ENCODE measurements at places on chromosomes 11 and 22. TPM values are rescaled to one million over a fixed set of nuclear protein-coding genes. Genes with fewer than 3 reads are reported as not detected.

IFITM10 gene
- 4.1 TPM for total RNA-seq

LGR4 gene
- 41.7 TPM for total RNA-seq

ISX gene
- total RNA-seq = not detected

- no peak for DNase-seq
Measured at GRCh38 chr11:111624608-111625007, 22.4 kb downstream of the SIK2 start.

MN1 gene
- total RNA-seq = not detected

ZDHHC24 gene
- total RNA-seq = 35.0 TPM

NELL1 gene
- not detected for total RNA-seq
